ENCODE measurements at places on chromosomes 16 and 17. TPM values are rescaled to one million over a fixed set of nuclear protein-coding genes. Genes with fewer than 3 reads are reported as not detected.

DNA sequence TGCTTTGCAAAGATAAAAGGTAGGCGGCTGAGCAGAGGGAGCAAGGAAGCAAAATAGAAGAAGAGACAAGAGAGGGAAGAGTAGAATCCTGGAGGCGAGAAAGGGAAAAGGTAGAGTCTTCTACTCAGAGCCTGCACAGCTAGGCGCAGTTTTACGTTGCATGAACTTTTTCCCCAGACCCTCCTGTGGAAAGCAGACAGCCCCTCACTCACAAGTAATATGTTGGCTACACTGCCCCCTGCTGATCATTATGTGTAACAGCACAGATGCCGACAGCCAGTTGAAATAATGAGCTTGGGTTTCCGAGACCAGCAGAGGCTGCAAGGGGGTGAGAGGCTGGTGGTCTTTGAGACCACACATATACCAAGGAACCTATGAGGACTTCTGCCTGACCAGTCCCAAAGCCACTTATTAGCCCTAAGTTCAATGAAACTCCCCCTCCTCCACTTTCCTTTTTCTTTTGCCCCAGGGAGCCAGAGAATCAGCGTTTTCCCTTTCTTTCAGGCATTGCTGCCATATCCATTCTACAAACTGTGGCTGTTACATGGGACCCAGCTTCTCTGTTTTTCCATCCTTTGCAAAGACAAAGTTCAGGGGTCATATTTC is 22.5 kb upstream of the CMTR2 start:
- H3K27ac ChIP-seq: no peak overlapping the region
- no peaks in the 10 kb centered on the region for H3K36me3 ChIP-seq
- no peaks in the 10 kb centered on the region for H3K4me1 ChIP-seq
- H3K4me3 ChIP-seq: no peak overlapping the region

- no peak overlapping the region for H3K4me3 ChIP-seq
- H3K36me3 ChIP-seq: no peaks in the 10 kb centered on the region
Measured at GRCh38 chr17:56715613-56716357, 117.9 kb downstream of the C17orf67 start.

- peaks cover 10% of the 10 kb centered on the region for H3K27me3 ChIP-seq
- H3K27ac ChIP-seq: no peak overlapping the region
- no peak overlapping the region for H3K4me3 ChIP-seq
- peaks cover 3% of the 10 kb centered on the region for H3K4me1 ChIP-seq
- DNase-seq: no peak
- H3K36me3 ChIP-seq: no peaks in the 10 kb centered on the region
Measured at GRCh38 chr16:84423416-84423837, 55.1 kb downstream of the ATP2C2 start.

The PSMC5 gene
- 178 TPM for total RNA-seq

The CSH2 gene
- not detected for total RNA-seq

The KRTAP1-5 gene
- not detected for total RNA-seq

The ADPRM gene
- 13.2 TPM for total RNA-seq
